ENCODE measurements at places on chromosomes 2 and 18.

GRCh38 chr2:181190711-181191110, 210.3 kb downstream of the UBE2E3 start:
- DNase-seq = no peak

GRCh38 chr2:105875241-105875640, 130.5 kb downstream of the NCK2 start:
- DNase-seq = no peak

GRCh38 chr2:61707984-61708852, 145.6 kb downstream of the FAM161A start:
- DNase-seq = no peak

- DNase-seq = no peak
These were observed 51.2 kb downstream of the MAP3K20 start for GRCh38 chr2:173126819-173127218.

GRCh38 chr2:174844295-174844708, 80.0 kb upstream of the CHRNA1 start:
- no peak for DNase-seq

DNA sequence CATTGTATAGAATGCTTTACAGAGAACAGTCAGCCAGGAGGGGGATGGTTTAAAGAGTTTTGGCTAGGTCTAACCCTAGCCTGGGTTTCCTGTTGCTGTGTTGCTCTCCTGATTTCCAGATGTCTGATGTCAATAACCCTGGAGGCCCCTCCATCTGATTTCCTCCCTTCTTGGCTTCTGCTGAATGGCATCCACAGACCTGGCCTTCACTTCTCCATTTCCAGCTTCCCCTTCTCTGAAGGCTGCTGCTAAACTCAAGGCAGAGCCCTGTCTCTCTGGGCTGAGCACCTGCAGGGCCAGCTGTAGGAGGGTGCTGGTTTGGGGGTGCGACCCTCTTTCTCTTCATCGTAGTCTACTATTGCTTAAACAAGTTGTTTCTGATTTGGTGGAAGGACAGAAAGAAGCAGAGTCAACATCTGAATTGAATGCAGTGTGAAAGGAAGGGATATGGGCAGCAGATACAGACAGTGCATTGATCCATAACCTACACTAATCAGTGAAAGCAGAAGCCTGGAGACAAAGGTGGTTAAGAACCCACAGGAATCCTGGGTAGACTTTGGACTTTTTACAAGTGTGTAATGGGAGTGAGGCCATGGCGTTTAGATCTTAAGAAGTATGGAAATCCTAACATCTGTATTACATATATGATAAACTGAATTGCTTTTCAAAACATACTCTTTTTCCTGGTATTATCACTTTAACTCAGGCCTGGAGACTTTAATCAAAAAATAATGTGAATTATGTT, 153.6 kb downstream of the HRH4 start:
- DNase-seq = no peak

GRCh38 chr18:12376754-12377555, at the start of gene AFG3L2:
Gene AFG3L2, minus strand, starts transcription at chr18:12377227. Its CDS starts 145 bp downstream, at chr18:12377082.
- peak; percentile 100 for DNase-seq

DNA sequence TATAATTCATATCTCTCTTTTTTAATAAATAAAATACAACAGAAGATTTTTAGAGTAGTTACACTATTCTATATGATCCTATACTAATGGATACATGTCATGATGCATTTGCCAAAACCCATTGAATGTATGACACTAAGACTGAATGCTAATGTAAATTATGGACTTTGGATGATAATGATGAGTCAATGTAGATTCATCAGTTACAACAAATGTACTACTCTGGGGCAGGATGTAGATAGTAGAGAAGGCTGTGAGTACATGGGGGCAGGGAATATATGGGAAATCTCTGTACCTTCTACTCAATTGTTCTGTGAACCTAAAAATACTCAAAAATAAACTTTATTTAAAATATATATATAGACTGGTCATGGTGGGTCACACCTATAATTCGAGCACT, 45.6 kb upstream of the NEDD4L start:
- no peak for DNase-seq

DNA sequence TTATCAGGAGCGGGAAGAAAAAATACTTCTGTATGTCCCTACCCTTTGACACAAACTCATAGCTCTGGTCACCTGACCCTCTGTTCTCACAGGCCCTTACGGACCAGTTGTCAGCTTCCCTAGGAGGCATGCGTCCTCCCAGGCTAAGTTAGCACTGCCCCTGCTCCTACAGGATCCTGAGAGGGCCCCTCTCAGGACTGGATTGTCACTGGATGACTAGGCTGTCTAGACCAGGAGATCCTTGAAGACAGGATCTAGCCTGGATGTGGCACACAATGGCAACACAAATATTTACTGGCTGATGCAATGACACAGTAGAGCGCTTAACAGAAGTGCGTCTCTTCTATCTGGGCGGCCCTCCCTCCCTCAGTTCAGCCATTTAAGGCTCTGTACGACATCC, 7.7 kb downstream of the FAM228A start:
- no peak for DNase-seq

DNA sequence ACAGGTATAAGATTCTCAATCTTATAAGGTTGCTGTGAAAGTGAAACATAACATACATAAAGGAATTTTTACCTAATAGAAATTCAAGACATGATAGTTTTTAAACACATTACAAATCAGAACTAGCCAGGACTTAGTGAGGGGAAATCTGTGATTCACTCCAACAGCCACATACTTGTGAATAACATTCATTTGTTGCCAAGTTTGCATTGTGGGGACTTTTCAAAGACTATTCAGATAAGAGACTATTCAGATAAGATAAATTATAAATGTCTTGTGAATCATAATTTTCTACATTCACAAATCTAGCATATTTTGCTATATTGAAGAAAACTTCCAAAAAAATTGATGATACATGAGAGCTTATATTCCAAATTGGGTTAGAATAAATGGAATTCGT, 345.3 kb upstream of the CDH20 start:
- no peak for DNase-seq

DNA sequence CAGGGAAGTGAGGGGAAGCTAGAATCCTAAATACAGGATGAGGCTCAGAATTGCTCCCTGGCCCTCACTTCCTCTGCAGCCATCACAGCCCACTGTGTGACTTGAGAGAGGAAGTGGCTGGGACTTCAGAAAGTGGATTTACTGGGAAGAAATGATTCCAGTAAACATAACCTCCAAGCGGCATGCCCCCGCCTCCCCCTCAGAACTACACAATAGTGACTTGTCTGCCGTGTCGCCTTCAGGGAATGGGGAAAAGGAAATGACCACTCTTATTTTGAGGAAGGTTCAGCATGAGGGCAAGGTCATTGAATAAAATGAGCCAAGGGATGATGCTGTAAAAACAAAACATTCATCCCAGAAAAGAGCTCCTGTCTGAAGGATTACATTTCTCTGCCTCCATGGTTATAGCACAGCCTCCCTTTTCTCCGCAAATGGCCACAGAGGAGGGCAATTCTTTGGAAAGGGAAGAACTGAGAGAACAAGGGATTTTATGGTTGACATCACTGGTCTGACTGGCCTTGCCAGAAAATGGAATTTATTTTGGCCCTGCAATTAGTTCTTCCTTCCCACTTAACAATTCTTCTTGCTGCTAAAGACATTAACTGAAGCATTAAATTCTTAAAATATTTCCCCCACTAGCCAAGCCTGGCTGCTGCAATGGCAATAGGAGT, 78.9 kb upstream of the DAPL1 start:
- no peak for DNase-seq

DNA sequence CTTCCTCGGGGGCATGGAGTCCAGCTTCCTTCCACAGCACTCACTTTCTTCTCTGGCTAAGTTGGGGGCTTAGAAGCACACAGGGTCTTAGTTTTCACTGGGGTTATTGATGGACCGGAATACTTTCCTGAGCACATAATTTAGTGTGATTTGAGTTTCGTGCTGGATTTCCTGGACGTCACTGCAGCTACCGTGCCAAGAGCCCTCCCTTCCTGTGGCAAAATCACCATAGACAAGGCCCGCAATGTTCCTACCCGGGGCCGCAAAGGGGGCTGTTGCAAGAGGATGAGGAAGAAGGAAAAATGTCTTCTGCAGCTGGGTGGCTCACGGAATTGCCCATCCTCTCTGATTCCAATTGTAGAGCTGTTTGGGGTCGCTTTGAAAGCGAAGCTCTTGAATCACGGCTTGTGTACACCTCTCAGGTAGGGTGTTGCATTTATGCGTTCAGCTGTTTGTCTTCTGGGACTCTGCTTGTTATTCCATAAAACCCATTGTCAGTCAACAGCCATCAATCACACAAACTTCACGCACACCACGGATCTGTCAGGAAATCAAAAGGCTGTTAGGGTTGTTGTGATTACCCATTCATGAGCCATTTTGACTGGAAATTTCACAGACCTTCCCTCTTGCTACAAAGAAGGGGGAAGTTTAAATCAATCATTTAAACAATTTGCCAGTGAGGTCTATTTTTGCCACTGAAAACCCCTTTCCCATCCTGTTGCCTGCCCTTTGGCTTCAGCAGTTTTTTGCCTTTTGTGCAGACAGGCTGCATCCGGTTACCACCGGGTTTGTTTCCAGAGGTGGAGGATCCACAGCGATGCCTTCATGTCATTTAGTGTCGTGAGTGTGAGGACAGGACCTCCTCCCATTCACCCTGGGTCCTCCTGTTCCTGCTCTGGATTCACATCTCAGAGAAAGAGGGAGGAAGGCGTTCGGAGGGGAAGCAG, 36.0 kb downstream of the SMIM21 start:
- no peak for DNase-seq

- DNase-seq = no peak
These were observed 220.9 kb upstream of the EPHA4 start for GRCh38 chr2:221792971-221793521.

DNA sequence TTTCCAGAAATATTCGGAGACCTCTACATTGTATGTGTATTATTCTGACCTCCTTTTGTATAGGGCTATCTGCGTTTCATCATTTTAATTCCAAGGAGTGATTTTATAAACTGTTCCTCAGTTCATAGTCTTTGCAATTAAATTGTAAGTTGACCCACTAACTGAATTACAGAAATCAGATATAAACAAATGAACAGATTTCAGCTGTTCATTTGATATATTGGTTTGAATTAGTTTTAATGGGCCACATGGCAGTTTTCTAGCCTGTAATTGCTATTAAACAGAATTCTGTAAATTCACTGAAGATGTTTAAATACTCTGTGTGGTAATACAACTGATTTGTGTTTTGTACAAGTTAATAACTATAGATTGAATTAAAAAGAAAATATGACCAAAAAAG, 346.4 kb upstream of the VWC2L start:
- no peak for DNase-seq

DNA sequence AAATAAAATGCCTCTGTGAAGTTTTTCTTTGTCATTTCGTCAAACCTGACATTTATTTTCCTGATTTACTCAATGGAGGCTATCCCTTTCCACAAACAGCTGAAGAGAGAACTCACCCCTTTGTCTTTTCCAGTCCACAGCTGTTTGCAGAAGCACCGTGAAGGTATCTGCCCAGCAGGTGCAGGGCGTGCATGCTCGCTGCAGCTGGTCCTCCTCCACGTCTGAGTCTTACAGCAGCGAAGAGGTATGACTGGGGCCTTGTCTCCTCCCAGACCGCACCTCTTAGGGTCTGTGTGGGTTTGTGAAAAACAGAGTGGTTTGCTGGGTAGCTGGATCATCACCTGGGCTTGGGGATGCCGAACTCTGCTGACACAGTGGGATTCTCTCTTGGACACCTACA, 9.7 kb downstream of the SPP2 start:
- DNase-seq = no peak

- DNase-seq = no peak
These were observed 73.9 kb upstream of the TAF1B start for GRCh38 chr2:9769171-9770005.

- no peak for DNase-seq
These were observed 133.5 kb upstream of the UBE2E3 start for GRCh38 chr2:180846756-180847472.

GRCh38 chr2:26576565-26577441, 64.4 kb downstream of the CIB4 start:
- no peak for DNase-seq

- no peak for DNase-seq
These were observed 89.8 kb downstream of the PKP4 start for GRCh38 chr2:158546412-158547144.

DNA sequence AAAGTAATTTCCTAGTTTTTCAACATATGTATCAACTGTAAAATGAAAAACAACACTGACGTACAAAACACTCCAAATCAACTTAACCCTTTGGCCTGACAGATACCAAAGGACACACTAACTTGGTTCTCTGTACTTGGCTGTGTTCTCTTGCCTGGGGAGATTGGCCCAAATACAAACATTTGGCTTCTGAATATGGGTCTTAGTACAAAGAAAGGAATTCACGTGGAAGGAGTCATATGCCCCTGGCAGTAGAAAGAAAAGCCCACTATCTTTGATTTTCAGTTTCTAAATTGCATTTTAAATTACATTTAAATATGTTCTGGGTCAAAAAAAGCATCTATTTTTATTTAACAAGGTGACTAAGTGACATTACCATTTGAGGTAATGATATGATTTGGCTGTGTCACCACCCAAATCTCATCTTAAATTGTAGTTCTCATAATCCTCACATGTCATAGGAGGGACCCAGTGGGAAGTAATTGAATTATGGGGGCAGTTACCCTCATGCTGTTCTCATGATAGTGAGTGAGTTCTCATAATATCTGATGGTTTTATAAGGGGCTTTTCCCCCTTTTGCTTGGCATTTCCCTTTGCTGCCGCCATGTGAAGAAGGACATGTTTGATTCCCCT, 153.6 kb upstream of the CCDC195 start:
- DNase-seq = no peak

- DNase-seq = no peak
These were observed 138.3 kb upstream of the STON1 start for GRCh38 chr2:48391616-48392015.

- DNase-seq = no peak
These were observed 55.5 kb downstream of the EMILIN2 start for GRCh38 chr18:2902327-2902726.

DNA sequence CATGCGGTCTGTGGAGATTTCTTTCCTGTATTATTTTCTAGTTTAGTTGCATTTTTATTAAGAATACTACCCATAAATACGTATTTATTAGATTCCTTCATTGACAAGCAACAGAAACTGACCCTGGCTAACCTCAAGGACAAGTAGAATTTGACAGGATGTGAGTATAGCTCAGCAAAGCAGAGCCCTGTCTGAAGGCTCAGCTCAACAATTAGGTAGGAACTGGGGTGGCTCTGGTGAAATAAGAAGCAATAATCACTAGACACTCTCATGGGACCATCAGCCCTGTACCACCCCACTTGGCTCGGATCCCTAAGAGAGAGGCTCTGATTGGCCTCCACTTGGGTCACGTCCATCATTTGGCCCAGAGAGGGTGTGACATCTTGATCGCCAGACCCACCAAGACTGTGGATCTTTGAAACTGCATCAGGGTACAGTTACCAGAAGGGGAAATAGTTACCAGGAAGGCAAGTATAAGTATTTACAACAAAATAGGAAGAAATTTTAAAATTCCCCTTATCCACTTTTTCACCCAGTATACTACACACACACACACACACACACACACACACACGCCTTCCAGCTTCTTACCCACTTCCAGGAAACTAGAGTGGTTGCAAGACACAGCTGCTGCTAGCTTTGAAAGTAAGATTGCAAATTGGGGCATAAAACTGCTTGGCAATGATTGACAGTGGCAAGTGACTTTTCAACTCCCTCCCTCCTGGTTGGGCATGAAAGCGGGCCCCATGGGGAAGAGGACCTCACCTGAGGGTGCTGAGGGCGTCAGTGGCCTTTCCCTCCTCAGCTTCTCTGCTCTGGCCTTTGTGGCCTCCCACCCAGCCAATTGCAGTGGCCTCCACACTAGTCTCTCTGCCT, 41.8 kb downstream of the KCTD18 start:
- no peak for DNase-seq

- DNase-seq = no peak
These were observed 51.9 kb downstream of the TSHZ1 start for GRCh38 chr18:75262511-75262910.

All from stimulated activated CD8-positive, alpha-beta memory T cell treated with anti-CD3 and anti-CD28 coated beads, Interleukin-7, amount 100 ng/mL, for 48 hours (primary cell).